ENCODE measurements at places on chromosomes 5 and 9. TPM values are rescaled to one million over a fixed set of nuclear protein-coding genes. Genes with fewer than 3 reads are reported as not detected.

ABO gene
- total RNA-seq = 0.22 TPM

PDLIM4 gene
- total RNA-seq = not detected

IRX4 gene
- total RNA-seq = not detected

CARTPT gene
- not detected for total RNA-seq

PRDM9 gene
- total RNA-seq = not detected

CTNND2 gene
- total RNA-seq = not detected

FOXD4L3 gene
- total RNA-seq = not detected

ROPN1L gene
- total RNA-seq = 4.6 TPM

CSNK1A1 gene
- 154 TPM for total RNA-seq

PDZD2 gene
- not detected for total RNA-seq

IRX1 gene
- not detected for total RNA-seq

PCDHB9 gene
- total RNA-seq = not detected

SCGB3A2 gene
- total RNA-seq = not detected

TAF1L gene
- total RNA-seq = 0.03 TPM

MVB12B gene
- 1.5 TPM for total RNA-seq

FKTN gene
- total RNA-seq = 10.9 TPM

LCN15 gene
- not detected for total RNA-seq

SPINK7 gene
- total RNA-seq = not detected

KIAA0825 gene
- total RNA-seq = 1.5 TPM

PITX1 gene
- total RNA-seq = 0.08 TPM

SNCAIP gene
- not detected for total RNA-seq

DAPK1 gene
- 0.24 TPM for total RNA-seq

TEK gene
- not detected for total RNA-seq

CD14 gene
- 0.77 TPM for total RNA-seq

OCLN gene
- total RNA-seq = 2.2 TPM

POC5 gene
- total RNA-seq = 14.9 TPM

CCNJL gene
- total RNA-seq = not detected

SLCO6A1 gene
- not detected for total RNA-seq

RICTOR gene
- 47.8 TPM for total RNA-seq

PCDHA6 gene
- total RNA-seq = not detected

CARD6 gene
- 4.3 TPM for total RNA-seq

TAF11L5 gene
- not detected for total RNA-seq

FOXI1 gene
- not detected for total RNA-seq

FAM13B gene
- 33.9 TPM for total RNA-seq

IL5 gene
- 0.48 TPM for total RNA-seq

CDH10 gene
- not detected for total RNA-seq

ANKDD1B gene
- total RNA-seq = not detected

NME5 gene
- total RNA-seq = not detected

ODF2 gene
- total RNA-seq = 52.0 TPM

PDLIM7 gene
- 27.3 TPM for total RNA-seq

TAF11L10 gene
- total RNA-seq = not detected

SPINK6 gene
- not detected for total RNA-seq

TIMD4 gene
- total RNA-seq = 3.0 TPM

GRXCR2 gene
- total RNA-seq = not detected

RANBP3L gene
- total RNA-seq = not detected

CDKN2B gene
- total RNA-seq = 4.9 TPM

CD274 gene
- 9.5 TPM for total RNA-seq

B4GALT1 gene
- total RNA-seq = 44.5 TPM

SOWAHA gene
- not detected for total RNA-seq

Data from activated naive CD4-positive, alpha-beta T cell treated with anti-CD3 and anti-CD28 coated beads, Interleukin-2, amount 10 ng/mL, durations not matched to agents 5 hours and 36 hours (primary cell).